ENCODE measurements at places on chromosomes 13 and 19.

- no peak for DNase-seq
Observed at GRCh38 chr13:30037766-30038165, 187.3 kb upstream of the UBL3 start.

GRCh38 chr19:4970558-4971423 lies 1.9 kb downstream of the KDM4B start:
- no peak for DNase-seq

DNA sequence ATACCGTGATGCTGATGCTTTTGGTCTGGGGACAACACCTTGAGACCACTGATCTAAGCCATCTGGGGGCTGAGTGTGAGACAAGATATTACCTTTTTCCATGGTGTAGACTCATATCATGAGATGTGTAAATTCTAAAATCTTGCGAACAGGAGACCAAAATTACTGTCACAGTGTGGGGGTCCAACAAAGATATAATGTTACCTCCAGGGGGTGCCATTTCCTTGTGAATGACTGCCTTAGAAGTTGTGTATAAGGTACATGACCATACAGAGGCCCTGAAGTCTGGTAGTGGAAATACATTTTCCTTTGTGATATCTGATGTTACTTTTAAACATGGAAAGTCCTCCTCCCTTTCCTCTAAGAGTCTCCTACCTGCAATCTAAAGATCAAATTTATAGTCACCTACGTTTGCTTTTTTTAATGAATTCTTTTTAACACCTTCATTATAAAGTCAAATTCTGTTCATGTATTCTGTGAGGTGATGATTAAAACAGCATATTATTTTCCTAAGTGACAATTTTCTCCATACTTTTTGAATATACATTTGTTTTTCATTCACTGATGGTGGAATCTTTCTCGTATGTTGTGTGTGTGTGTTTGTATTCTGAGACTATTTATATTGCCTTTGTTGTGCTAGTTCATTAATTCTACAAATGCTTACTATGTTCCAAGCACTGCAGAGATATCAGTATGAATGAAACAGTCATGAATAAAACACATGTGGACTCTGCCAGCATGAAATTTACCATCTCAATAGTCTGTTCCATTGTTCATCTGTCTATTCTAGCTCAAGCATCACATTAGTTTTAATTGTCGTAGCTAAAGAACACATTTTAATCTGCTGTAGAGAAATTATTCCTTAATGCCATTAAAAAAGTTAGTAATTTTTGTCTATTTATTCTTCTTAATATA lies 113.7 kb downstream of the RFC3 start:
- no peak for DNase-seq

DNA sequence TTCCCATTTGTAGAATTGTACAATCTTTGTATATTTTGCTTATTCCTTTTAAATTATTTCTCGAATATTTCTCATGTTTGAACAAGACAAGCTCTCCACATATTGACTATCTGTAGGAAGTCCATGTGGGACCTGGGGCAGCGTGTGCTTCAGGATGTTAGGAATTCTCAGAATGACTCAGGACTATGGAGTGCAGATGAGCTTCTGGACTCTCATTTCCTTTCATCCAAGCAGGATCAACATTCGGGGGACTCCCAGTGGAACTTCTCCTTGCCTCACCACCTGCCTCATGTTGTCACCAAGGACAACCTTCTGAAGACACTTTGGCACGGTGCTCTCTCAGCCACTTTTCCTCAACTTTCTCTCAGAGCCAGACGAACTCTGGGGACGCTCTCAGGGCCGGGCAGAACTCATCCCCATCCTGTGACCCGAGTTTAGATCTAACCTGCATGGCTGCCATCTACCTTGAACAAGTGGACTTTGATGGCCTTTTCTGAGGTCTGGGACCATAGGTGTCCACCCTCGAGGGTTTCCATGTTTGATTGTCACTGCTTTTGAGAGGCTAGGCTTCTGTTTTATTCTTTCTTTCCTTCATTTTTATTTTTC lies 441.7 kb downstream of the IRS2 start:
- DNase-seq = no peak

DNA sequence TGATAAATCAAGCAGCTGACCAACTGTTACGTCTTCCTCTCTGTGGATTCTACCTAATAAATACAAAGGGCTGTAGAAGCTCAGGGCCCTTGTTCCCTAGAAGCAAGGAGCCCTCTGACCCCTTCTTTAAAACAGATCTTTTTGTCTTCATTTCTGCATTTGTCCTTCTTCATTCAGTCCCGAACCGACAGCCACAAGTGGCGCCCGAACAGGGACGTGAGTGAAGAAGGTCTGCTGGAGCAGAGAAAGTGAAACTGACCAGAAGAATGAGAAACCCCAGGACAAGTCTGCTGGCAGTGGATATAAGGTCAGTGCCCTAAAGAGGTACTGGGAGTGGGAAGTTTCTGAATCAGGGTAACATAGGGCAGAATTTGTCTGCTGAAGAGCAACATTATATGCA lies 13.1 kb downstream of the ZNF773 start:
- no peak for DNase-seq
